ENCODE measurements at places on chromosomes 2 and 18.

DNA sequence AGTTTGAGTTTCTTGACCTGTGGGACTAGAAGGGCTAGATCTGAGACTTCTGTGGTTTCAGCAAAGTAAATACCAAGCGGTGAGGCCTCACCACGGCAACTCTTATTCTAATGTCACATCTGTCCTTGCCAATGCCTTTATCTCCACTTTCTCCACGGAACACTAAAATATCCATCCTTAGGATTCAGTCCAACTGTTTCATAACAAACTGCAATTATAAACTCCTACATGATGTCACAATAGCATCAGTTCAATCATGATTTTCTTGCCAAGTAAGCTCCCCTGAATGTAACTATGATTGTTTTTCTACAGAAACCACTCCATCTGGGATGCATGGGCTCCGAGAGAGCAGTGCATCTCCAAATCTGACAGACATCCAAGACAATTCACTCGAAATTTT is 79.6 kb downstream of the LRATD1 start:
- no peak for DNase-seq

DNA sequence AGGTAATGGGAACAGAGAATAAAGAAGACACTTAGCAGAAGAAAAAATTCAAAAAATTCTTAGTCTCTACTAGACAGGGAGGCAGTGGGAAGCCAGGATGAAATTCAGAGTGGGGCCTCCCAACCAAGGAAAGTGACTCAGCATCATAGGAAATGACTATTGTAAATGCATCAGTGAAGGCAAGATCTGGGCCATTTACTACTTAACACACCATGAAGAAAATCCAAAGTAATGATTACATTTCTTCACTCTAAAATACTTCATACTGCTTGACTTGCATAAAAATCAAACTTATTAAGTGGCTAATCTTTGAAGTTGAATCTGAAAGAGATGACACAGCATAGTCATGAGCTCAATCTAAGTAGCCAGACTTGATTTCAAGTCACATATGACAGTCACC is 405.8 kb upstream of the SLC39A10 start:
- DNase-seq = no peak

- DNase-seq = no peak
Observed at GRCh38 chr2:215685238-215685990, 249.5 kb upstream of the FN1 start.

DNA sequence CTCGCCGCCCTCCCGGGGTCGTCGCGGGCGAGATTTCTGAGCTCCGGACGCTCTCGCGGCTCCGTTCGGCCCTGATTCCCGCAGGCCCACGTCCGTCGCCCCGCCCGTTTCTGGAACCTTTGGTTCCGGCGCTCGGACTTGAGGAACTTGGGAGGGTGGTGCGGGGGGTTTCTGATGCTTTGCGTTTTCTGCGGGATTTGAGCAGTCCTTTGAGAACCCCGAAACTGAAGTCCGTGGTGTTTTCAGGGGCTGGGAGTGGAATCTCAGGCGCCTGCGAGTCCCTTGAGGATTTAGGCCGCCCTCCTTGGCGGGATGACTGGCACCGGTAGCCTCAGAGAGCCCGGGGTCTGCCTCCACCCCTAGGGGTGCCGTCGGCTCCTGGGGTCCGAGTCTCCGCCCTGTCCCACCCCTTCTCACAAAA is 336 bp downstream of the THNSL2 start:
- DNase-seq = no peak

DNA sequence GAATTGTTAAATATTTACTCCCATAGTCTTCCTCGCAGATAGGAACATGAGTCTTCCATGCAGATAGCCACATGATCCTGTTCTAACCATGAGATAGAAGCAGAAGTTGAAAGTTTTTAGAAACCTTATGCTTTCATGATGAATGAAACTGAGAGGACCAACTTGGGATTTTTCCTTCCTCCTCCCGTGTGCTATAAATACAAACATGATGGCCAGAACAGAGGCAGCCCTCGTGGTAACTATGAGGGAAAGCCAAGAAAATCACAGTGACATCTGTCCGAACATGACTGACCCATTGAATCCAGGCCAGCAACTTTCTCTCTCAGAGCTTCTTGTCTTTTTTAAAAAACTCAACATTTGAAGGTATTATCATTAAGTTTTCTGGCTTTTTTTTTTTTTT is 78.5 kb downstream of the ACAA2 start:
- no peak for DNase-seq

- DNase-seq = no peak
Observed at GRCh38 chr18:2486426-2486825, 84.9 kb downstream of the METTL4 start.

GRCh38 chr2:102782933-102783332 is 21.1 kb downstream of the TMEM182 start:
- DNase-seq = no peak

GRCh38 chr2:120005834-120006521 is 6.9 kb upstream of the EPB41L5 start:
- DNase-seq = peak; percentile 20

GRCh38 chr18:10010611-10011015 is 96.8 kb downstream of the VAPA start:
- no peak for DNase-seq

- DNase-seq = no peak
Observed at GRCh38 chr2:24424387-24424786, 64.1 kb upstream of the ITSN2 start.

DNA sequence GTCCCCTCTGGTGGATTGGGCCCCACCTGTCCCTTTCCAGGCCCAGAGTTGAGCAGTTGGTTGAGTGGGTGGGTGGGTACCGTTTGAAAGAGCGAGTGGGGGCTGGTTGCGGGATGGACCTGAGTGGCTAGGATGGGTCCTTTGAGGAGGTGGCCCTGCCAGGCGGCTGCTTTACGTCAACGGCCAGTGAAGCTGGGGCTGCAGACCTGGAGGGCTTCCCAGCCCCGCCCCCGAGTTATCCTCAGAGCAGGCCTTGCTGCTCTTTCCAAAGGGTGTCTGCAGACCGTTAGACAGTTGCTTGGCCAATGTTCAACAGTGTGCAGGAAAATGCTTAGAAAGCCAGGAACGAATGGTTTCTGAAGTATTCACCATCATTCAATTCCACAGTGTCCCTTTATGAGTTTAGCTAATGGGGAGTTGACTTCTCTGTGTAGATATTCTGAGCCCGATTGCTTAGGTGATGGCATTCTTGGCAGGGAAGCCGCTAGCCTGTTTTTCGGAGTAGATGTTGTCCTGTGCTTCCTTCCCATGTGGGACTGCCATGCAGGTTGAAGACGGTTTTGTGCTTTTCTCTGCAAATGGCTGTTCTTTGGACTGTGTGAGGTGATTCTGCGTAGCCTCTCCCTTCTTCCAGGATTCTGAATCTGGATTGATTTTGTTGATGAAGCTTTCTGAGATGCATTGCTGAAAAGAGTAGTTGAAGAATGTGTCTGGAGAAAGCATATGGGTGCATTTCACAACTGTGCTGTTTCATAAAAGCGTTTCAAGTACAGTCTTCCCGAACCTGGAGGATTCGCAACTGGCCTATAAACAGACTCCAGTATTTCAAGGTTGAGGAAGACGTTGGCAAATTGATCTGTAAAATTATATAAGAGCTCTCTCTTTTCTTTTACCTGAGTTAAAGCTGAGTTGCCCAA is 45.8 kb downstream of the LDLRAD4 start:
- no peak for DNase-seq

DNA sequence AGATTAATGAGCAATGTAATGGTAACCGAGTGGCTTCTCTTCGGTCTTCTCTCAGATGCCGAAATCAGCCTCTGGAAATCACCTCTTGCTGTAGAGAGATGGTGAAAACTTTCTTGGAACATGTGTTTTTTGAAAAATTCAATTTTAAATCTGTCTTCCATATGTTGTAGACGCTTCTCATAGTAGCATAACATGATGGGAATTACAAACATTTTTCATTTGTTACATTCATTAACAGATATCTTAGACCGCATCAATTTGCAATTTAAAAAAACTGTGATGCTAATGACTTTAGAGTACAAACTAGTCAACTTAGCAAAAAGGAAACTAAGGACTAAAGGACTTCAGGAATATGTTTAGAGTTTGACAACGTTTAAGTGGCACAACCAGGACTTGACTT is 275.2 kb downstream of the ASXL3 start:
- DNase-seq = no peak

DNA sequence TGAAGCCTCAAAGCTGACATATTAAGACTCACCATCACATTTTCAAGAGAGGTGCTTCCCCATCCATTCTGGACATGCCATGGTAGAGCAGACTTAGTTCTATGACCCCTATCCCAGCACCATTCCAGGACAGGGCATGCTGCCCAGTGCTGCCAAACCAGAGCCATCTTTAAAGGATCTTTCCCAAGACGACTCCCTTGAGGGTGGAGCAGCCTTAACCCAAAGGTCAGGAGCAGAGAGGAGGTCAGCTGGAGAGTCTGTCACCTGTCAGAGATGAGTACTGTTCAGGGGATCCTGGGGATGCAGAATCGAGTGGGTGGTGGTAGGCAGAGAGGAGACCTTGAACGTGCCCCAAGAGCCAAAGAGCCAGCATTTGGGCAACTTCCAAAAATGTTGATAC is 459.8 kb downstream of the STK39 start:
- DNase-seq = no peak

- DNase-seq = no peak
Observed at GRCh38 chr2:157748371-157749142, 119.9 kb upstream of the ACVR1C start.
